Astrocyte (in vitro differentiated cells and primary cell): ENCODE measurements at places on chromosomes 5 and 9. TPM values are rescaled to one million over a fixed set of nuclear protein-coding genes. Genes with fewer than 3 reads are reported as not detected.

F2RL1 gene
- total RNA-seq = 140 and 164 TPM in 2 replicates

DNA sequence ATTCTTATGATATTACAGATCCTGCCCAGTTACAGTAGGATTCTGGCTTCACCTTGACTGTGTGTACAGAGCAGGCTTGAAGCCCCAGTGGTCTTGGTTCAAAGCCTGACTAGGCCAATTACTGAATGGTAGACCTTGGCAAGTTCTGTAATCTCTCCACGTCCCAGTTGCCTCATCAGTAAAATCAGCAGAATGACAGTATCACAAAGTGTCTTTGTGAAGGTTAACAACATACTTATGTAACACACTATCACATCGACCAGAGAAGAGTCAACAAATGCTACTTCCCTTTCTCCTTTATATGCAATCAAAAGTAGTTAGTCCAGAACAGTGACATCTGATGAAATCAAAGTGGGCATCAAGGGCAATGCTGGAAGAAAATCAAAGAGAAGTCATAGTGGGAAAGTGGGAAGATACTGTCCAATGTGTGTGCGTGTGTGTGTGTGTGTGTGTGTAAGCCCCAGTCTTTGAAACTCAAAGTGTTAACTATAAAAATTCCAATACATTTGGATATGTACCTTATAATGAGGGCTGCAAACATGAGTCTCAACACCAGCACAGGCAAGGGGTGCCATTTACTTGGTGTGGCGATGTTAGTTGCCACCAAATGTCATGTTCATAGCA is 93.5 kb upstream of the EGFLAM start:
- H3K27me3 ChIP-seq = no peaks in the 10 kb centered on the region
- H3K4me3 ChIP-seq = no peak overlapping the region
- no peaks in the 10 kb centered on the region for H3K4me1 ChIP-seq
- no peak for DNase-seq
- no peaks in the 10 kb centered on the region for H3K36me3 ChIP-seq

- no peaks in the 10 kb centered on the region for H3K36me3 ChIP-seq
- no peak for DNase-seq
- H3K27me3 ChIP-seq = no peaks in the 10 kb centered on the region
- H3K4me3 ChIP-seq = no peak overlapping the region
Observed at GRCh38 chr5:76074487-76075065, 8.6 kb upstream of the SV2C start.

FABP6 gene
- 0.53 TPM in 1 of 2 replicates, not detected in the other for total RNA-seq

LRRC70 gene
- 0.64 and 0.72 TPM in 2 replicates for total RNA-seq

PCDHB16 gene
- total RNA-seq = 3.2 and 4.4 TPM in 2 replicates

- H3K4me1 ChIP-seq = no peaks in the 10 kb centered on the region
- H3K36me3 ChIP-seq = no peaks in the 10 kb centered on the region
- H3K27me3 ChIP-seq = no peaks in the 10 kb centered on the region
- H3K27ac ChIP-seq = no peak overlapping the region
Observed at GRCh38 chr9:82234160-82234943, 245.8 kb downstream of the SPATA31D1 start.

DNA sequence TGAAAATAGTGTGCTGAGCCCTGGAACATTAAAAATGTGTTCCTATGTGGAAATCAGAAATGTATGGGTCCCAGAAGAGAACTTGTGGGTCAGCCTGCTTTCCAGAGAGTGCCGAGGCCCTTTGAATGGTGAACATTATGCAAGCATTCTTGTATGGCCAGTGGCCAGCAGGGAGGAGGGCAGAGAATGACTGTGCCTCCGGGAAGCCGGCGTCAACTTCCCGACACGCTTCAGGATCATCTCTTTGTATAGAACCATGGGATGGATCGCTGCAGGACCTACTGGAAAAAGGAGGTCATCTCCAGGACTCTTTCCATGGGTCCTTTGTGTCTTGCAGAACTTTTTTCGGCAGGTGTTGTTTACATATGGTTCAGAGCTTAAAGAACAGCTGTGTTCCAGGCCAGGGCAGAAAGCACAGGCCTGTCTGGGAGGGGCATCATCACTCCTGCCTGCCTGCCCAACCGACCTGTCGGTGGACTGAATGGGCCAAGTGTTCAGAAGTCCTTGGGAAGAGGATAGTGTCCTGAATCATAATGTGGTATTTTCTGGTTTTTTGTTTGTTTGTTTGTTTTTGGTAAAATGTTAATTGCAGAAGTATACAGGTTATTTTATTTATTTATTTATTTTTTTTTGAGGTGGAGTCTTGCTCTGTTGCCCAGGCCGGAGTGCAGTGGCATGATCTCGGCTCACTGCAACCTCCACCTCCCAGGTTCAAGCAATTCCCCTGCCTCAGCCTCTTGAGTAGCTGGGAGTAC is 9.0 kb downstream of the PRRC2B start:
- peak overlapping the region; percentile 83 for H3K27ac ChIP-seq
- no peaks in the 10 kb centered on the region for H3K27me3 ChIP-seq
- no peaks in the 10 kb centered on the region for H3K36me3 ChIP-seq
- H3K4me1 ChIP-seq = peaks cover 71% of the 10 kb centered on the region
- peak; percentile 87 for DNase-seq

DNA sequence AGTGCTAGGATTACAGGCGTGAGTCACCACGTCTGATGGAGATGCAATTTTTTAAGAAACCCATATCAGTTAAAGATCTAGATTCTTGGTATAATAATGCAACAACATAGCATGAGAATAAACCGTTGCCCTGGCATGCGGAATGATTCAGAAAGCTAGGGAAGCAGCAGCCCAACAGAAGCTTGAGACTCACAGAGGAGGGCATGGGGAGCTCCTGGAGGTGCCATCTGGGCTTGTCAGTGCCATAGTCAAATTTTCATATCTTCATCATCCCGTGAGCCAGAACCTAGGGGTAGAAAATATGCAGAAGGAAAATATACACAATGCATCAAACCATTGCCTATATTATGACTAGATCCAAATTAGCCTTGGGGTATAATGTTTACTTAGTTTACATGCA is 118.7 kb upstream of the ADAMTS16 start:
- no peaks in the 10 kb centered on the region for H3K36me3 ChIP-seq
- no peak overlapping the region for H3K4me3 ChIP-seq
- H3K4me1 ChIP-seq = peaks cover 18% of the 10 kb centered on the region
- H3K27me3 ChIP-seq = no peaks in the 10 kb centered on the region

DNA sequence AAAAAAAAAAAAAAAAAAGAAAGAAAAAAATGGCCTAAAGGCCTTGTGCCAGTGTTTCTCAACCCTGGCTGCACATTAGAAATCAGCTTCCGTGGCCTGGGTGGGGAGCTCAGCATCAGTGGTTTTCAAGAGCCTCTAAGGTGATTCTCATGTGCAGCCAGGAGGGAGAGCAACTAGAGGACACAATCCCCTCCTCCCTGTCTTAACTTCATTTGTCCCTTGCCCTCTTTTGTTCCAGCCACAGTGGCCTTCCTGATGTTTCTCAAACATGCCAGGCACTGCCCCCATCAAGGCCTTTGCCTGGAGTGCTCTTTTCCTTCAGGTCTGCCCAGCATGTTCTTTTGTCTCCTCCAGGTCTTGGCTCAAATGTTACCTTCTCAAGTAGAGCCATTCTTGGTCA is 42.4 kb downstream of the HOMER1 start:
- DNase-seq = no peak
- H3K4me1 ChIP-seq = no peaks in the 10 kb centered on the region
- H3K36me3 ChIP-seq = no peaks in the 10 kb centered on the region
